ENCODE measurements at places on chromosomes 4 and X. TPM values are rescaled to one million over a fixed set of nuclear protein-coding genes. Genes with fewer than 3 reads are reported as not detected.
A peak's percentile ranks its signal among the peaks of the same experiment; 100 is the strongest.

The TSPAN7 gene
- total RNA-seq, result not detected

GRCh38 chrX:41118156-41118555, 32.9 kb downstream of the USP9X start:
- H3K27me3 ChIP-seq, result no peaks in the 10 kb centered on the region
- H3K4me3 ChIP-seq, result peak overlapping the region; percentile 35
- no peaks in the 10 kb centered on the region for H3K36me3 ChIP-seq
- peaks cover 64% of the 10 kb centered on the region for H3K4me1 ChIP-seq

The GSX2 gene
- total RNA-seq, result not detected

DNA sequence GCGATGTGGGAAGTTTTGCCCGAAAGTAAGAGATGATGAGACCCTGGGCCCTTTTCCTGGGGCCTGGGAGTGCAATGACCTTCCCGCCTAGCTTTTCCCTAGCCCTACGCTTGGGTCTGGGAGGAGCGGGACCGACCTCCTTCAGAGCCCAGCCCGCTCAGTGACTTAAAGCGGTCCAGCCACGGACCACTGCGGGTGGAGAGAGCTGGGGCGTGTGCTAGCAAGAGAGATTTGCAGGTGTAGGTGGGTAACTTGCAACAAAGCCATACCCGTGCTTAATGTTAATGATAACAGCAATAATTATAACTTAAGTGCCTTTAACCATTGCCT, 503 bp upstream of the PDE5A start:
- no peaks in the 10 kb centered on the region for H3K36me3 ChIP-seq
- peaks cover 14% of the 10 kb centered on the region for H3K27me3 ChIP-seq
- no peak for DNase-seq

The TNIP2 gene
- 87.7 TPM for total RNA-seq

The SERTM2 gene
- total RNA-seq, result not detected

DNA sequence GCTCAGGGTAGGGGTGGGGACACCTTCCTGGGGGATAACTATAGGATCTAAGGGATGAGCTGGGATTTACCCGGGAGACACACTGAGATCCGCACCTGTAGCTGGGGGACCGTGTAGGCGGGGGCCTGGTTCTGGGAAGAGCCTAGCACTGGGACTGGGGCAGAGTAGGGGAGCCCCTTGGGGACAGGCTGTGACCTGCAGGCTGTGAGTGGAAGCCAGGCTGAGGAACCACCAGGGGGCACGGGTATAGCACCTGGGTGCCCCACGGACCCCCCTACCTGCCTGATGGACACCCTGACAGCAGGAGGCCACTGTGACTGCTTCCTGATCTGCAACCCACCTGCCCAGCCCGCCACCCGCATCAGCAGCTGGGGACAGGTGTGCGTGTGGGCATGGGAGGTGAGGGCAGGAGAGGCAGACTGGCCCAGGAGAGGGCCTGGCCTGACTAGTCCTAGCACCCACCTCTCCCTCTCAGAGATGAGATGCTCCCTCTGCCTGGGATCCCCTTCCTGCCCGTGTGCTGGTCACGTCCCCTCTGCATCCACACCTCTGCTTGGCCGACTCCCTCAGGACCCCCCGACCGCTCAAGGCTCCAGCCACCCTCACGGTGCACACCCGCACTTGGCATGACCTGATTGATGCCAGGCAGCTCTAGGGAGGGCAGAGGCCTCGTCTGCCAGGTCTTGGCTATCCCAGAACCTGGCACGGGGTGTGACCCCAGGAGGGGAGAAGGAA, 94.2 kb upstream of the NKX1-1 start:
- no peaks in the 10 kb centered on the region for H3K36me3 ChIP-seq
- H3K4me3 ChIP-seq, result no peak overlapping the region
- H3K27me3 ChIP-seq, result no peaks in the 10 kb centered on the region
- H3K27ac ChIP-seq, result no peak overlapping the region

DNA sequence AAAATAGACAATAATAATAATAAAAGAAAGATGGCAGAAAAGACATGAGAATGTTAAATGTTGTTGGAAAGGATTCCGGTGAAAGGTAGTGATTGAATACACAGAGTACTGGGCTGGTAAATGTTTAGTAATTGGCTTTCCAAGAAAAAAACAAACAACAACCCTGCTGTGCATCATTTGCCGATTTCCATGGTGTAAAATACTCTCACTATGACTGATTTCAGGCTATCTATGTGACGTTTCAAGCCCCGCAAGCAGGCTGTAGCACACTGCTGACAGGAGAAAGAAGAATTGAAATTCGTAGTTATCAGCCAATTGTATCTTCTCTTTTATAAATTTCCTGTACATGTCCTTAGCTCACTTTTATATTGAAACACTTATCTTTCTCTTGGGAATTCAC, 13.6 kb upstream of the SEPTIN6 start:
- no peak overlapping the region for H3K27ac ChIP-seq
- no peaks in the 10 kb centered on the region for H3K36me3 ChIP-seq
- H3K4me3 ChIP-seq, result no peak overlapping the region
- H3K27me3 ChIP-seq, result no peaks in the 10 kb centered on the region

The ABLIM2 gene
- total RNA-seq, result 2.0 TPM

The DIAPH2 gene
- total RNA-seq, result 17.0 TPM

DNA sequence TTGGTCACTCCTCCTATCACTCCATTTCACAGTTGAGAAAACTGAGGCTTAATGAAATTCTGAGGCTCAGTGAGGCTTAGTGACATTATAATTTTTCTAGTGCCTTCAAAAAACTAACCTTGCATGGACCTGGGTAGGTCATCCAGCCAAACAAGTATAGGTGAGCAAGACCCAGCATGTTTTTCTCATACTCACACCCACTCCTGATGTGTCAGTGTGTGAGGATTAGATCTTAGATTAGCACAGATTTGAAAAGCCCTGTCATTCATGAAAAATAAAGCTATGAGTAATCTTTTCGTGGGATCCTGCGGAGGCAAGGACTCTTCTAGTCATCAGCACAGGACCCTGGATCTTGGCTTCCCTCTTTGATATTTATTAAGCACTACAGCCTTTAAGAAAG, 146.7 kb downstream of the CHIC2 start:
- no peaks in the 10 kb centered on the region for H3K27me3 ChIP-seq
- no peaks in the 10 kb centered on the region for H3K36me3 ChIP-seq
- H3K4me3 ChIP-seq, result no peak overlapping the region
- DNase-seq, result no peak
- no peak overlapping the region for H3K27ac ChIP-seq

The NWD2 gene
- total RNA-seq, result not detected

DNA sequence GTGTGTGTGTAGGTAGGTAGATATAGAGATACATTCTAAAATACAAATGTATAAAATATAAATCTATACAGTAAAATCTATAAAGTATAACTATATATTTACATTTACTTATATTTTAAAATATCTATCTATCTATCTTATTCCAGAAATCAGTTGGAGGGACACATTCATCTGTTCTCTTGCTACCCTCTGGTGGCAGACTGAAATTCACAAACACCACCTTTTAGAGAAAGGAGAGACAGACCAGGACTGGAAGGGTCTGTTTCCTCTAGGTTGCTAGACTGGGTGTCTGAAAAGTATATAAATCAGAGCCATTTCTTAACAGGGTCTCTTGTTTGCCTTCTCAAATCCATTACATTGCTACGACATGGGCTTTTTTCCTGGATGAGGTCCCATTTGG, 343.0 kb downstream of the OPHN1 start:
- H3K27me3 ChIP-seq, result no peaks in the 10 kb centered on the region
- no peak overlapping the region for H3K27ac ChIP-seq
- no peaks in the 10 kb centered on the region for H3K36me3 ChIP-seq
- H3K4me3 ChIP-seq, result no peak overlapping the region

- peaks cover 29% of the 10 kb centered on the region for H3K36me3 ChIP-seq
- no peak overlapping the region for H3K27ac ChIP-seq
- H3K27me3 ChIP-seq, result no peaks in the 10 kb centered on the region
- H3K4me3 ChIP-seq, result no peak overlapping the region
- peaks cover 25% of the 10 kb centered on the region for H3K4me1 ChIP-seq
- no peak for DNase-seq
Observed at GRCh38 chr4:56463711-56464110, 3.7 kb upstream of the SRP72 start.

The KDR gene
- total RNA-seq, result not detected

- no peak for DNase-seq
- H3K27ac ChIP-seq, result no peak overlapping the region
- peaks cover 4% of the 10 kb centered on the region for H3K27me3 ChIP-seq
- no peaks in the 10 kb centered on the region for H3K4me1 ChIP-seq
Observed at GRCh38 chr4:49000806-49001205, 14.7 kb downstream of the CWH43 start.

GRCh38 chrX:17086317-17086716, 139.9 kb downstream of the REPS2 start:
- DNase-seq, result no peak
- H3K27me3 ChIP-seq, result no peaks in the 10 kb centered on the region
- H3K4me1 ChIP-seq, result no peaks in the 10 kb centered on the region
- no peak overlapping the region for H3K4me3 ChIP-seq

The ZIC3 gene
- total RNA-seq, result not detected

All from CD4-positive, CD25-positive, alpha-beta regulatory T cell (primary cell).